GM12878 (cell line): ENCODE measurements at places on chromosomes 5 and 9. TPM values are rescaled to one million over a fixed set of nuclear protein-coding genes. Genes with fewer than 3 reads are reported as not detected.

IL7R gene
- polyA plus RNA-seq, result 0.63 and 0.74 TPM in 2 replicates

SPAAR gene
- not detected in 2 replicates for polyA plus RNA-seq

CDC20B gene
- 0.05 TPM in 1 of 2 replicates, not detected in the other for polyA plus RNA-seq

SV2C gene
- 0.74 and 1.0 TPM in 2 replicates for polyA plus RNA-seq

CCDC183 gene
- polyA plus RNA-seq, result 0.90 and 1.2 TPM in 2 replicates

PCDHB12 gene
- 0.08 TPM in 1 of 2 replicates, not detected in the other for polyA plus RNA-seq

CLIC3 gene
- 0.27 TPM in 1 of 2 replicates, not detected in the other for polyA plus RNA-seq

ARSI gene
- not detected in 2 replicates for polyA plus RNA-seq

PDE8B gene
- 0.37 and 0.46 TPM in 2 replicates for polyA plus RNA-seq

HAVCR2 gene
- polyA plus RNA-seq, result 4.3 and 5.5 TPM in 2 replicates

SLC6A7 gene
- 0.15 TPM in 1 of 2 replicates, not detected in the other for polyA plus RNA-seq

SLC46A2 gene
- polyA plus RNA-seq, result not detected in 2 replicates

CMYA5 gene
- 0.01 and 0.04 TPM in 2 replicates for polyA plus RNA-seq
